Vagina (tissue), 2 donors: ENCODE measurements at places on chromosomes 1 and 21. TPM values are rescaled to one million over a fixed set of nuclear protein-coding genes. Genes with fewer than 3 reads are reported as not detected.
A peak's percentile ranks its signal among the peaks of the same experiment; 100 is the strongest.

The SERTAD4 gene
- 2.7 TPM for total RNA-seq

The TNFAIP8L2 gene
- total RNA-seq = 7.6 TPM

The ARHGEF16 gene
- 6.4 TPM for total RNA-seq

The NBPF6 gene
- not detected for total RNA-seq

GRCh38 chr1:192157067-192157466 is 1.2 kb upstream of the RGS18 start:
- no peak overlapping the region for H3K4me3 ChIP-seq
- no peaks in the 10 kb centered on the region for H3K36me3 ChIP-seq
- no peak for DNase-seq

DNA sequence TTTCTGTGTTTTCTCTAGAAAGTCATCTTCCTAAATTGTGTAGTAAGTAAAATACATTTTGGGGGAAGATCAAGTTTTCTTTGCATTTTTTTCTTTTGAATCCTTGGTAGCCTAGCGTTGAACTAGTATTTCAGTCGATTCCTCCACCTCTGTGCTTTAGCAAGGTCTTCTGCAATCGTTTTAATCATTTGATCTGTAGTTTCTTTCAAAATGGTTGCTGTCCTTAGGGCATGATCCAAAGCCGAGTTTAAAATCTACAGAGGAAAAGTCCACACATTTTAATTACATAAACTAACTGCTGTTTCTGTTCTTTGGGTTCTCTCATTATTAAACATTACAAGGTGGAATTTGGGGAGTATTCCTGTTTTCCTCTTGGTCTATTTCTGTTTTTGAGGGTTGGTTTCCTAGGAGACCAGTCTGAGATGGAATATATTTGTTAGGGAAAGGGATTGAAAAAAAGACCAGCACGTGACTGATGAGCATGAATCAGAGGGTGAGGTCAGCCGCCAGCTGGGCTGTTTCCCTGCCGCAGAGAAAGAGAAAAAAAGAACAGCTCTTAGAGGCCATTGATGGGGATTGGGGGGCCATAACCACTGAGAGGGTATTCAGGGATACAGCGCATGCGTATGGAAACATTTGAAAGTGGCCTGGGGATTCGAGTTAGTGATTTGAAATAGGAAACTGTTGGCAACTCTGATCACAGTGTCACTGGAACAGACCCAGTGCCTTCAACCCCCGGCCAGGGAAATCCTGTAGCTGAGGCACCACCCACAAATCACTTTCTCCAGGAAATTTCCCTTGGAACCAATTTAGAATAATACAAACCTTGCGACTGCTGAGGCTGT is 40.6 kb downstream of the AKNAD1 start:
- DNase-seq = no peak
- H3K36me3 ChIP-seq = no peaks in the 10 kb centered on the region
- peak overlapping the region; percentile 23 for H3K4me3 ChIP-seq
- H3K4me1 ChIP-seq = peaks cover 48% of the 10 kb centered on the region

DNA sequence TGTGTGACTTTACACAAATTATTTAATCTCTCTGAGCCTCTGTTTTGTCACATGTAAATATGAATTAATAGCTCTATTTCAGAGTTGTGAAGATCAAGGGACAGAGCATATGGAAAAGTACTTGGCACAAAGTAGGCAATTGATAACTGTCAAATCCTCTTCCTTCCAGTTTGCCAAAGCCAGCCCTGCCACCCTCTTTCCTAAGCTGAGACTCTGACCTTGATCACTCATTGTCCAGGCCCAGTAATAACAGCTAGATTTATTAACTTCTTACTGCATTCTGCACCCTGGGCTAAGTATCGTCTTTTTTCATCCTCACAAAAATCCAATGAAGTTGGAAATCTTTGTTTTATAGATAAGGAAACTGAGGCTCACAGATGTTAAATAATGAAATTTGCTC is 70.8 kb upstream of the ATP1A1 start:
- H3K4me3 ChIP-seq = no peak overlapping the region
- H3K27me3 ChIP-seq = no peaks in the 10 kb centered on the region
- H3K36me3 ChIP-seq = no peaks in the 10 kb centered on the region
- no peaks in the 10 kb centered on the region for H3K4me1 ChIP-seq
- H3K27ac ChIP-seq = no peak overlapping the region

GRCh38 chr1:212482637-212483441 is 50.1 kb downstream of the NENF start:
- no peak overlapping the region for H3K27ac ChIP-seq
- H3K4me3 ChIP-seq = no peak overlapping the region
- no peaks in the 10 kb centered on the region for H3K4me1 ChIP-seq
- no peaks in the 10 kb centered on the region for H3K27me3 ChIP-seq
- no peaks in the 10 kb centered on the region for H3K36me3 ChIP-seq
- no peak for DNase-seq

- no peak for DNase-seq
- H3K4me3 ChIP-seq = no peak overlapping the region
- no peaks in the 10 kb centered on the region for H3K27me3 ChIP-seq
- no peak overlapping the region for H3K27ac ChIP-seq
- H3K4me1 ChIP-seq = peaks cover 38% of the 10 kb centered on the region
- no peaks in the 10 kb centered on the region for H3K36me3 ChIP-seq
Observed at GRCh38 chr1:43938892-43939587, 5.4 kb downstream of the ARTN start.

GRCh38 chr1:39623053-39623452 is 16.4 kb downstream of the HEYL start:
- peaks cover 18% of the 10 kb centered on the region for H3K4me1 ChIP-seq
- no peak overlapping the region for H3K4me3 ChIP-seq
- DNase-seq = no peak

DNA sequence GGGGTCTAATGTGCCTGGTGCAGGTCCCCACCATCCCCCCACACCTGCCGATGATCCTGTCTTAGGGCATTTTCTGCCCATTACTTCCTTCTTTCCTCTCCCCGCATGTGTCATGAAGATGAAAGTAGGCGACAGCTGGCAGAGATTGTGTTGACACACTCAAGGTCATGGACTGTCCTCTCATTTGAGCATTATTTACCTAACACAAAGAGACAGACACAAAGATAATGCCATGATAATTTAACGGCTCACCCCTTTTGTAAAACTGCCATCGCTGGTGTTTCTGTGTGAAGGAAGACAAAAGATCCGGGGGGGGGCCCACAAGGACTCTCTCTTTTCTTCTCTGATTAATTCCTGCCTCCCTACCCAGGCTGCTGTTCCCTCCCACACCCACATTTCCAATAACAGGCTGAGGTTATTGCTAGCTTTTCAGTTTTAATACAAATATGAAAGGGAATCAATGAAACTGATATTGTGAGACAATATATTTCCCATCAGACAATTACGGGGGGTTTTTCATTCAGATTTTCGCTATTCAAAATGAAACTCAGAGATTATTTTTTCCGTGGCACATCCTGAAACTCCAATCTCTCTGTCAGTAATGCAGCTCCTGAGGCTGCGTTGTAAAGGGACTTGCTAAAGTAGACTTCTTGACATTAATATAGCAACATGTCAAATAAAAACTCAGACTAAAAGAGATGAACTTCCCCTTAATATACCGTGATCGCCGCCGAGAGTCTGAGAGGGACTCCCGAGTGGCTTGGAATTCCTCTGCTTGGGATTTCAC is 561.1 kb downstream of the NPHP4 start:
- peaks cover 4% of the 10 kb centered on the region for H3K27me3 ChIP-seq
- H3K36me3 ChIP-seq = no peaks in the 10 kb centered on the region
- no peak for DNase-seq
- no peaks in the 10 kb centered on the region for H3K4me1 ChIP-seq
- H3K27ac ChIP-seq = no peak overlapping the region
- no peak overlapping the region for H3K4me3 ChIP-seq

DNA sequence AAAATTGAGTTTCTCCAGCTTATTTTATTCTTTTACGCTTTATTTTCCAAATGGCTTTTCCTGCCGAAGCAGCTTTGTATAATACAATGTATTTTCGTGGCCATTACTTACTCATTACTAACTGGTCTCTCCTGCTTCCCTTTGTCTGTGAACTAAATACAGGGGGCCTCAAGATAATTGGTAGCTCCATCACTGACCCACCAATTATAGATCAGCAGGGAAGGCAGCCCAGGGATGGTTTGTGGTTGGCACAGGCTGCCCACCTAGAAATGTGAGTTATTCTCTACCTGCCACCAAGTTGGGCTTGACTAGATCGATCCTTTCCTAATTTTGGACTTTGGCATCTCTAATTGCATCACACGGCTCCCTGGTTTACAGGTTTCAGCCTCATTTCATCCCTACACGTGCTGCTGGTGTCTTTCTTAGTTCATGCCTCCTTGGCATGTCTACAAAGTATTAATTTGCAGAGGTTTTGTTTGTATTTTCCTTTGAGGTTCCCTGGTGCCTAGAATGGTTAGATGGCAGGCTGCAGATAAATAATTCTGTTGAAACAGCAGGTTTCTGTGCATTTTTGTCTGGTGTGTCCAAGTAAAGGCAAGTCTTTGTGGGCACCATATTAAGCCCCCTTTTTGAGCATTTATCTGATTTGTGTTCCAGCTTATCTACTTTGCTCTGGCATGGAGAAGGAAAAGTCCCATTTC is 35.2 kb downstream of the PEX14 start:
- H3K27ac ChIP-seq = no peak overlapping the region
- H3K27me3 ChIP-seq = no peaks in the 10 kb centered on the region
- H3K4me3 ChIP-seq = no peak overlapping the region
- H3K36me3 ChIP-seq = no peaks in the 10 kb centered on the region
- H3K4me1 ChIP-seq = peaks cover 43% of the 10 kb centered on the region

DNA sequence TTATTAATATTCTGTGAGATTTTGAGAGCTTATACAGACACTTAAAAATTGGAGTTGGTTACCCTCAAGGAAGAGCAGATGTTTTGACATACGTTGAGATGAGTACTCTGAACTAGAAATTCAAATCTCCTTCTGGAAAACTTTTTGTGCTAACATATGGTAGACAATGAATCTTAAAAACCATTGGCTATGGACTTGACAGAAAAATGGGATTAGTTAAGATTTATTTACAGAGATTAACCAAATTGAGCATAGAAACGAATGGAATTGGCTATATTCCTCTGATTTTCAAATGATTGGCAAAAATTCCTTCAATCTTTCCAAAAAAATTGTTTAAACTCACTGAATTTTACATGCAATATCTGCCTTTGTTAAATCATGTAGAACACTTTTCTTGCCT is 1392.9 kb downstream of the BRINP3 start:
- no peaks in the 10 kb centered on the region for H3K4me1 ChIP-seq
- no peak for DNase-seq
- H3K4me3 ChIP-seq = no peak overlapping the region
- no peaks in the 10 kb centered on the region for H3K27me3 ChIP-seq
- no peaks in the 10 kb centered on the region for H3K36me3 ChIP-seq

DNA sequence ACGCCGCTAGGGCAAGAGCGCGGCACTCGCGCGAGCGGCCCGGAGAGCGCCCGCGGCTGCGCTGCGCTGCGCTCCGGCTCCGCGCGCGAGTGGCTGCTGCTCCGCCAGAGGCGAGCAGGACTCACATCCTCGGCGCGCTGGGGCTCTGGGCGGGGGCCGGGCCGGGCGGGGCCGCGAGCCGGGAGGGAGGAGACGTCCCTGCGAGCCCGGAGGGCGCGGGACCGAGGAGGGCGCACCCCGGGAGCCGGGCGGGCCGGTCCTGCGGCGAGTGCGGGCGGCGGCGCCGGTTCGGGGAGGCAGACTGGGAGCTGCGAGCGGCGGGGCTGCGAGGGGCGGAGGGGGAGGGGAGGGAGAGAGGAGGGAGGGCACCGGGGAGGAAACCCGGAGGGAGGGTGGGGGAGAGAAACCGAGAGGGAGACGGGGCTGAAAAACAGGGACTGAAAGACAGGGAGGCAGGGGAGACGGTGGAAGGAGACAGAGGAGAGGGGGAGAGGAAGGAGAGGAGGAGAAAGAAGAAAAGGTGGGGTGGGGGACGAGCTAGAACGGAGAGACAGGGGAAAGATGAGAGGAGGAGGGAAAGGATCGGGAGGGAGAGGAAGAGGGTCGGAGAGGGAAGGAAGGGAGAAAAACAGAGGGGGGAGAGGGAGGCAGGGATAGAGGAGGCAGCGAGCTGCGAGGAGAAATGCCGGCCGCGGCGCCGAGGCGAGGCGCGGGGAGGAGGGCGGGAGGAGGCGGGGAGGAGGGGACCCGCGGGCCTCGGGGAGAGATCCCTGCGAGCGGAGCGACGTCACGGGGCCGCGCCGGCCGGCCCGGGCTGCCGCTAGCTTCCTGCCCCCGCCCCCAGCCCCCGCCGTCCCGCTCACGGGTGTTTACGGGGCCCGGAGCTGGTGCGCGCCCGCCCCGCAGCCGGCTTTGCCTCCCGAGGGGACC is at the start of gene CAMK2N1:
Gene CAMK2N1, minus strand, starts transcription at position 684 of the 930 bp plus-strand sequence. CDS start 831 bp downstream, outside the sequence.
- peak within 1 kb of the TSS; percentile 60 for H3K4me3 ChIP-seq
- no peaks in the 10 kb centered on the region for H3K36me3 ChIP-seq
- H3K27ac ChIP-seq = peak within 1 kb of the TSS; percentile 85
- DNase-seq = no peak
- H3K27me3 ChIP-seq = no peaks in the 10 kb centered on the region

GRCh38 chr1:5976726-5977493 is 15.3 kb downstream of the NPHP4 start:
- H3K27ac ChIP-seq = no peak overlapping the region
- no peaks in the 10 kb centered on the region for H3K27me3 ChIP-seq
- no peak overlapping the region for H3K4me3 ChIP-seq
- DNase-seq = no peak
- H3K36me3 ChIP-seq = no peaks in the 10 kb centered on the region

GRCh38 chr1:30645807-30646206 is 77.6 kb downstream of the MATN1 start:
- no peaks in the 10 kb centered on the region for H3K36me3 ChIP-seq
- H3K4me3 ChIP-seq = no peak overlapping the region
- no peaks in the 10 kb centered on the region for H3K27me3 ChIP-seq
- no peak for DNase-seq

- peaks cover 5% of the 10 kb centered on the region for H3K4me1 ChIP-seq
- no peak for DNase-seq
- H3K36me3 ChIP-seq = no peaks in the 10 kb centered on the region
- H3K27me3 ChIP-seq = no peaks in the 10 kb centered on the region
- H3K27ac ChIP-seq = no peak overlapping the region
Observed at GRCh38 chr21:39061766-39062165, 121.5 kb downstream of the PSMG1 start.

DNA sequence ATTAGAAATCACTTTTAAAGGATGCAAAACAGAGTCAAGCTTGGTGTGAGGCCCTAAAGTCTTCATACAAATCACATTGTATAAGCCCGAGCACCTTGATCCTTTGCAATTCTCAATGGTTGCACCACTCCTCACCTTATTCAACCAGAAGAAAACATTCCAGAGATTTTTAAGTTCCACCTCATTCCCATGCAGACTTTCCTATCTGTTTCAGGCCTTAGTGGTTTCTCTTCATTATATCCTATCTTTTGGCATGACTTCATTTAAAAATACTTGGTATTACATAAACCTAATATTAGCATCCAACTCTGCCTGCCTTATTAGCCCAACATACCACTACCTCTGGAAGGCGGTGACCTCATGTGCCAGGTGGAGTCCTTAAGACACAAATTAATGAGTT is 9.3 kb upstream of the GREM2 start:
- no peaks in the 10 kb centered on the region for H3K27me3 ChIP-seq
- no peak overlapping the region for H3K4me3 ChIP-seq
- no peak for DNase-seq
- H3K36me3 ChIP-seq = no peaks in the 10 kb centered on the region

DNA sequence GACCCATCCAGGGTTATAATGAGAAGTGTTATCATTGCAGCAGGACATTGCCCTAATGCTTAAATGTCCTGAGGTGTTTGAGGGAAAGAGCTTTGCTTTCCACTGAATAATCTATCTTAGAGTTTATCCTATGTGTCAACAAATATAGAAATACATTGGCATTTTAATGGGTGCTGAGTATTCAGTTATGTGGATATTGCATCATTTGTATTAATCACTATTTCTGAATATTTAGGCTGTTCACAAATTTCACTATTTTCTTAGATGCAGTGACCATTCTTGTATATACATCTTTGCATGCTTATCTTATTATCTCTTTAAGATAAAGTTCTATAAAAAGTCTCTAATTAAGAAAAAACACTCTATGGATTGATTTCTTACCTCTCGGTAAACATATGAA is 18.2 kb downstream of the TRIM67 start:
- H3K36me3 ChIP-seq = no peaks in the 10 kb centered on the region
- no peak for DNase-seq
- no peak overlapping the region for H3K27ac ChIP-seq
- H3K4me1 ChIP-seq = no peaks in the 10 kb centered on the region
- H3K4me3 ChIP-seq = no peak overlapping the region
